ENCODE measurements at places on chromosomes 11 and 22.

DNA sequence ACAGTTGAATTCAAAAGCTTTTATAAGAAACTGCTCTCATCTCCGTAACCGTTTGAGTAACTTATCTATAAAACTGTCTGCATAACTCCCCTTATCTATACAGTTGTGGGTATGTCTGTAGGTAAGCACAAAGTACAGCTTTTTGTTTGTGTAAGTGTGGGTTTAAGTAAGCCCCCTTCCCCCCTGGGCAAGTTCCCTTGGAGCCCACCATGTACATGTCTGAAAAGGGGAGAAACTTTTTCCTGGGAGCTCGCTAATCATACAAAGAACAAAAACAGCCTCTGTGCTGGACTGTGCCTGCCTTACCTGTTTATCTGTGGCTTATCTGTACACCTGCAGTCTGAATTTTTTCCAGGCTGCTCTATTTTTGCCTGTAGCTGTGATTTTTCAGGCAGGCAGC, 36.3 kb upstream of the TMEM45B start:
- no peak for DNase-seq
- H3K4me3 ChIP-seq, result no peak overlapping the region
- H3K27ac ChIP-seq, result no peak overlapping the region
- no peaks in the 10 kb centered on the region for H3K27me3 ChIP-seq
- H3K36me3 ChIP-seq, result no peaks in the 10 kb centered on the region
- H3K4me1 ChIP-seq, result no peaks in the 10 kb centered on the region

- H3K4me1 ChIP-seq, result no peaks in the 10 kb centered on the region
- no peak overlapping the region for H3K4me3 ChIP-seq
- no peaks in the 10 kb centered on the region for H3K36me3 ChIP-seq
Measured at GRCh38 chr11:23423104-23423503, 562.8 kb upstream of the CCDC179 start.

- H3K4me1 ChIP-seq, result peaks cover 30% of the 10 kb centered on the region
- peak overlapping the region; percentile 95 for H3K27ac ChIP-seq
- peak; percentile 63 for DNase-seq
- peak overlapping the region; percentile 97 for H3K4me3 ChIP-seq
- no peaks in the 10 kb centered on the region for H3K27me3 ChIP-seq
Measured at GRCh38 chr11:65500387-65501185, 1.7 kb downstream of the MALAT1 start.

GRCh38 chr11:20020198-20020597, 140.1 kb downstream of the DBX1 start:
- H3K36me3 ChIP-seq, result no peaks in the 10 kb centered on the region
- H3K4me1 ChIP-seq, result no peaks in the 10 kb centered on the region
- no peaks in the 10 kb centered on the region for H3K27me3 ChIP-seq
- no peak overlapping the region for H3K4me3 ChIP-seq
- H3K27ac ChIP-seq, result no peak overlapping the region

GRCh38 chr22:47629791-47630655, 867.6 kb downstream of the TBC1D22A start:
- no peak overlapping the region for H3K27ac ChIP-seq
- H3K4me1 ChIP-seq, result no peaks in the 10 kb centered on the region
- DNase-seq, result no peak
- no peak overlapping the region for H3K4me3 ChIP-seq
- no peaks in the 10 kb centered on the region for H3K36me3 ChIP-seq

DNA sequence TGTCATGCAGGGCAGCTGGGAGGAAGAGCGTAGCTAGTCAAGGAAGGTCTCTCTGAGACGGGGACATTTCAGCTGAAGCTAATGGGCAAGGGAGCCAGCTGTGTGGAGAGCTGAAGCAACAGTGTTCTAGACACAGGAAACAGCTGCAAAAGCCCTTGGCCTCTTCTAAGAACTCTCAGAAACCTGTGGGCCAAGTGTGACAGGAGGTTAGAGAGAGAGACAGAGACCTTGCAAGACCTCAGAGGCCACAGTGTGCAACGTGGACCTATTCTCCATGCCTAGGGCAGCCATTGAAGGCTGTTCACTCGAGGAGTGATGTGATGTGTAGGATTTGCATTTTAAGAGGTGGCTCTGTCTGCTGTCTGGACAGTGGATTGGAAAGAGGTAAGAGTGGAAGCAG, 48.7 kb upstream of the TNRC6B start:
- H3K36me3 ChIP-seq, result peaks cover 7% of the 10 kb centered on the region
- no peak overlapping the region for H3K27ac ChIP-seq
- H3K4me1 ChIP-seq, result peaks cover 13% of the 10 kb centered on the region
- no peaks in the 10 kb centered on the region for H3K27me3 ChIP-seq
- no peak overlapping the region for H3K4me3 ChIP-seq
- DNase-seq, result no peak

DNA sequence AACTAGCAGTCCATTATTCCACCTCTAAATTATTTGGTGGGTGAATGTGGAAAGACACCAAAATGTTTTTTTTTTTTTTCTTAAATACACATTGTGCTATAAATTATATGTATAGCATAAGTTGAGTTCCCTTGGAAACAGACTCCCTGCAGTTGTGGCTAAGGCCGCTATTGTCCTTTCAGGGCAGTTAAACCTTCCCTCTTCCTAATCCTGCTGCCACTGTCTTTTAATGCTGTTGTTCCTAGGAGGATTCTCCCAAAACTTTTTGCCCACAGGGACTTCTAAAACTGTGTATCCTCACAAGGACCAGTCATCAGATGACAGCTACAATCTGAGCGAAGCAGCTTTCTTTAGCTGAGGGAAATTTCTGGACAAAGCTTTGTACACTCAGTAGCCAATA, 478.9 kb upstream of the CHORDC1 start:
- H3K27ac ChIP-seq, result no peak overlapping the region
- H3K4me1 ChIP-seq, result no peaks in the 10 kb centered on the region
- H3K36me3 ChIP-seq, result no peaks in the 10 kb centered on the region
- no peaks in the 10 kb centered on the region for H3K27me3 ChIP-seq

- DNase-seq, result no peak
- H3K27ac ChIP-seq, result no peak overlapping the region
- no peak overlapping the region for H3K4me3 ChIP-seq
- H3K4me1 ChIP-seq, result no peaks in the 10 kb centered on the region
- H3K36me3 ChIP-seq, result no peaks in the 10 kb centered on the region
- no peaks in the 10 kb centered on the region for H3K27me3 ChIP-seq
Measured at GRCh38 chr11:92978271-92979111, 9.0 kb downstream of the MTNR1B start.

- DNase-seq, result no peak
- H3K27me3 ChIP-seq, result no peaks in the 10 kb centered on the region
- H3K36me3 ChIP-seq, result no peaks in the 10 kb centered on the region
- no peak overlapping the region for H3K4me3 ChIP-seq
- no peak overlapping the region for H3K27ac ChIP-seq
Measured at GRCh38 chr11:1555713-1556153, 16.3 kb downstream of the DUSP8 start.

GRCh38 chr11:48031602-48032001, 51.2 kb downstream of the PTPRJ start:
- H3K36me3 ChIP-seq, result no peaks in the 10 kb centered on the region
- H3K4me3 ChIP-seq, result no peak overlapping the region
- H3K27me3 ChIP-seq, result no peaks in the 10 kb centered on the region
- DNase-seq, result no peak
- H3K27ac ChIP-seq, result no peak overlapping the region
- H3K4me1 ChIP-seq, result peaks cover 53% of the 10 kb centered on the region

DNA sequence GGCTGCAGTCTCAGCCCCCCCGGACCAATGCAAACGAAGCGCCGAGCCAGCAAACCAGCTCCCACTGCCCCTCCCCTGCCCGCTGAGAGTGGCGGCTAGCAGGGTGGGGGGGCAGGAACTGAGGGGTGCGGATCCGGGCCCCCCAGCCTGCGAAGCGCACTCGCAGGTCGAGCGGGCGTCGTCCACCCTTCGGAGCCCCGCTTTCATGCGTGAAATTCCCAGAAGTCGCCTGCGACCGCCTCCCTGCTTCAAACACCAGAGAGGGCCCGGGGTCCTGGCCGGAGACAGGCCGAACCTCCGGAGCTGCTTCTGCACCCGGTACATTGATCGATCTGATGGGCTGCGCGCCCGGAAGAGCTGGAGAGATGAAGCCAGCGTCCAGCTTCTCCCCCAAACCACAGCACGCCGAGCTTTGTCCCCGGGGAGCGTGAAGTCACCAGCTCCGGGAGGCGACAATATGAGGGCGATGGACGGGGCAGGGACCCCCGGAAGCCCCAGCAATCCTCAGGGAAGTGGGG, 646 bp upstream of the PATZ1 start:
- peak overlapping the region; percentile 48 for H3K27ac ChIP-seq
- peak; percentile 34 for DNase-seq
- H3K36me3 ChIP-seq, result peaks cover 23% of the 10 kb centered on the region
- peak overlapping the region; percentile 77 for H3K4me3 ChIP-seq

- no peak for DNase-seq
- H3K27ac ChIP-seq, result no peak overlapping the region
- H3K4me3 ChIP-seq, result no peak overlapping the region
- H3K4me1 ChIP-seq, result peaks cover 55% of the 10 kb centered on the region
Measured at GRCh38 chr11:96228910-96229309, 114.1 kb downstream of the MAML2 start.

- DNase-seq, result no peak
- H3K27ac ChIP-seq, result no peak overlapping the region
- no peaks in the 10 kb centered on the region for H3K36me3 ChIP-seq
- H3K4me3 ChIP-seq, result no peak overlapping the region
- H3K4me1 ChIP-seq, result no peaks in the 10 kb centered on the region
Measured at GRCh38 chr11:25435197-25435596, 896.7 kb upstream of the ANO3 start.

- no peak overlapping the region for H3K4me3 ChIP-seq
- H3K36me3 ChIP-seq, result no peaks in the 10 kb centered on the region
- no peak for DNase-seq
- no peaks in the 10 kb centered on the region for H3K4me1 ChIP-seq
- no peaks in the 10 kb centered on the region for H3K27me3 ChIP-seq
Measured at GRCh38 chr11:124978316-124978715, 24.3 kb downstream of the CCDC15 start.

DNA sequence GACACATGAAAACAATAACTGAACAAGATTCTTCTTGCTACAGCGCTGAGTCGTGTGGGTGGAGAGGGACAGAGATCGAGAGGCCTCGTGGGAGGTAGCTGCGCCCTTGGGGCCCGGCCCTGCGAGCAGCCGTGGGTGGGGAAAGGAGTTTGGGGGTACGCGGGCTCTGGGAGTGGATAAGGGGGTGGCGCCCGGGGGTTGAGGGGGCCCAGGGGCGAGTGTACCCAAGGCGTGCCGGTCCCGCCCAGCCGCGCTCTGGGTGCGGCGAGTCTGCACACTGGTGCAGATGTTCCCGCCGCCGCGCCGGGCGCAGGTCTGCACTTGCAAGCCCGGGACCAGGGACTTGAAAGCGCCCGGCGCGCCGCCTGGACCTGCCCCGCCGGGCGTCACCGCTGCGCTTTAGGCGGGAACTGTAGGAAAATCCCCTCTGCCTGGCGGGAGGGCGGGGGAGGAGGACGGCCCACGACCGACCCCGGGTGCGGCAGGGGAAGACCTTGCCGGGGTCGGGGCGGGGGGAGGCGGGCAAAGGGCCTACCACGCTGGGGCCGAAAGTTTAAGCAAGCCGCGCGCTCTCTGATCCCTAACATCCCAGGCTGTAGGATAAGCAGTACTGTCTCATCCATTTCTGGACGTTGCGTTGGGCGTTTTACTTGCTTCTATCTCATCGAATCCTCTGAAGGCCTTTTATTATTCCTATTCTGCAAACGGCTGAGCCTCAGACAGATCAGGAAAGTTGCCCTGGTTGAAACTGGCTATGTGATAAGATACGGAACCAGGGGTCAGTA, 1.4 kb upstream of the KREMEN1 start:
- no peak overlapping the region for H3K27ac ChIP-seq
- peak overlapping the region; percentile 55 for H3K4me3 ChIP-seq
- H3K36me3 ChIP-seq, result no peaks in the 10 kb centered on the region
- no peak for DNase-seq
- H3K4me1 ChIP-seq, result peaks cover 25% of the 10 kb centered on the region

DNA sequence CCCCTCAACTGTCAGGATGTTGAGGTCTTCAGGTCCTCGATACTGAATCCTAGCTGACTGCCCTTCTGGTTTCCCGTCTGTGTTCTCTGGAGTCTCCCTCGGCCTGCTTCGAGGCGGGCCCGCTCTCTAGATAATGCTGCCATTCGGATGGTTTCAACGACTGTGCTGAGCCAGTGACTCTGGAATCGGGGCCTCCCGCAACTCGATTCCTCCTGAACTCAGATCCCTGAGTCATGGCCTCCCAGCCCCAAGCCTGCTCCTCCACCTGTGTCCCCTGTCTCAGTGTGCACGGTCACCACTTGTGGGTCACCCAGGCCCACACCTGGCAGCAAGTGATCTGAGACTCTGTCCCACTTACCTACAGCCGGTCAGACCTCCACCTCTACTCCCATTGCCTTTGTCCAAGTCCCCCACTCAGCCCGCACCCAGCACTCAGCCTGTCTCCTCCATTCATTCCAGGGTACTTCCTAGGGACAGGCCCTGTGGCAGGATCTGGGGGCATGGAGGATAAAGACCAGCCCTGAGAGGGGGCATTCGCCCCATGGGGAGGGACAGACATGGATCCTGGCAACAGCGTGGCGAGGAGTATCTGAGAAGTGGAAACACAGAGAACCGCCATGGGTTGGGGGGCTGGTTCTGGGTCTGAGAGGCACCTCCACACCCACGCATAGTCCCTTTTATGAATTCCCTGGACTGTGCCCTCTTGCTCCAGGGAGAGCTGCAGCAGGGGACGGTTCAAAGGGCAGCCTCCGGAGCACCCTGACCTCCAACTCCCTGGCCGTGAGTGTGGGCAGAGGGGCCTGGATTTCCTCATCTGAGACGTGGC, 14.3 kb downstream of the MPST start:
- DNase-seq, result no peak
- H3K4me3 ChIP-seq, result no peak overlapping the region
- H3K27ac ChIP-seq, result no peak overlapping the region
- no peaks in the 10 kb centered on the region for H3K36me3 ChIP-seq
- no peaks in the 10 kb centered on the region for H3K27me3 ChIP-seq

DNA sequence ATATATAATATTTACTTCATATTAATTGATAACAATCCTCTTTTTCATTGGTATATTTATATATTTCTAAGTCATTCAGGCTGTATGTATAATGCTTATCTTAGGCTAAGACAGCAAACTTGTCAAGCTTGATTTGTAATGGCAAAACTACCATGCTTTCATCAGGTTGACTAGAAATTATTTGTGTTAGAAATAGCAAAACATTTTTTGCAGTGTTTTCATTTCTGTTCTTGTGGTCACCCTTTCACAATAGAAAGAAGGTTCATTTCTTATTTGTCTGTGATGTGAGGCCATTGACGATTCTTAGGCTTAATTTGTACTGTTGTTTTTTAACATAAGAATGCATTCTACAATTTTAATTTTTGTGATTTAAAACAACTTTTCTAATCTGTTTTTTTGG, 197.6 kb downstream of the TMEM135 start:
- H3K4me1 ChIP-seq, result no peaks in the 10 kb centered on the region
- no peaks in the 10 kb centered on the region for H3K36me3 ChIP-seq
- H3K4me3 ChIP-seq, result no peak overlapping the region
- DNase-seq, result no peak

Measured in CD8-positive, alpha-beta memory T cell (primary cell).